MM.1S (cell line): ENCODE measurements at places on chromosomes 1 and 21.

DNA sequence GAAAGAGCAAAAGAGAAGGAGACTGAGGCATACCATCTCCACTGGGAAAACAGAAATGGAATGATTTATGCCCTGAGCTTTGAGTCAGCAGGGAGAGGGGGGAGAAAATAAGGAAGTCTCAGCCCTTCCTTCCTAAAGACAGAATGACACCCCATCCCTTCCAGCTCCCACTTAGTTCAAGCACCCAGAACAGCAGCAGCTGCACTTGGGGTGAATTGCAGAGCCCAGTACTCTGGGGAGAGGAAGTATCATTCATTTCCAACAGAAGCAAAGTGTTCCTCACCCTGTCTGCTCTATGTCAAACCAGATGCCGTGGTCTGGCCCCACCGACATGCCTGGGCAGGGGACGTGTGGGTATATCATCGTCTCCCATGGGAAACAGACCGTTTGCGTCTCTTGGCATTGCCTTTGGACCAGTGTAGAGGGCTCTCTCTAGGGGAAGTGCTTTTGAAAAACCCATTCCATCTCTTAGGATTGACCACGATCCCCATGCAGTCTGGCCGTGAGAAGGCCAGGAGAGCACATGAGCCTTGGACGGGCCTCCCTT, 1.1 kb upstream of the KCNJ15 start:
- DNase-seq: no peak

DNA sequence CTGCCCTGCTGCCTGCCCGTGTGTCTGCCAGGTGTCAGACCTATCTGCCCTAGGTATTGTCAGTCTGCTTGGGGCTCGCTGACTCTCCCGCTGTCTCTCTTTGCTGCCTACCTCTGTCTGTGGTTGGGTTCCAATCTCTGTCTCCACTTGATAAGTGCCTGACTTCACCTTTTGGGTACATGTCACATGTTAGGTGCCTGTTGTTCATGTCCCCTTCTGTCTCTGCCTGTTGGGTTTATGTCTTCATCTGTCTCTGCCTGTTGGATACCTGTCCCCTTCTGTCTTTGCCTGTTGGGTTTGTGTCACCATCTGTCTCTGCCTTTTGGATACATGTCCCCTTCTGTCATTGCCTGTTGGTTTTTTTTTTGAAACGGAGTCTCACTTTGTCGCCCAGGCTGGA, 14.6 kb downstream of the RPS6KA1 start:
- DNase-seq: no peak

DNA sequence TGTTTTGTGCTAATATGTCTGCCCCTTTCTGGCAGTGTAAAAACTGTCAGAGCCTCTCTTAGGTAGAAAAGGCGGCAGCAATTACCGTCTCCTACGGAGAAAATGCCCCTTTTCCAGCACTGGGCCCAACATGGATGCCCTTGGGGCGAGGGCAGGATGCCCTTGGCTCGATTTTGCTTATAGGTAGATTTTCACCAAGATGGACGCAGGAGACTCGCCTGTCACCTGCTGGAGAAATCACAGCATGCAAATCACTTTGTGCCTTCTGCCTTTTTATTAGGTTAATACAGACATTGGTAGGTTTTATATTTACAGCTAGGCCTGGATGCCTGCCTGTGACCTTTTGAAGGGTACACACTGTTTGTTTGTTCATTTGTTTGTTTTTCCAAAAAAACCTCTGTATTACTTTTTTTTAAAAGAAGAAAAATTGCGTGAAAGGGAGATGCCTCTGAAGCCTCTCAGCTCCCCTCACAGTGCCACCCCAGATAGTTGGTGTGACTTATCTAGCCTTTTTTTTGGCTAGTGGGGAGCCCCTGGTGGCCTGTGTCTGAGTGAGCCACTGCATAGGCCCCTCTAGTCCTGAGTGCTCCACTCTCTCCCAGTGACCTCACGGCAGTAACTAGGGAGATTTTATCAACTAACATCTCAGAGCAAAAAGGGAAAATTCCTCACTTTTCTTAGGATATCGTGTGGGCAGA, 2.5 kb downstream of the ATP1B1 start:
- no peak for DNase-seq

GRCh38 chr1:204680461-204680860, 5.1 kb downstream of the LRRN2 start:
- no peak for DNase-seq

DNA sequence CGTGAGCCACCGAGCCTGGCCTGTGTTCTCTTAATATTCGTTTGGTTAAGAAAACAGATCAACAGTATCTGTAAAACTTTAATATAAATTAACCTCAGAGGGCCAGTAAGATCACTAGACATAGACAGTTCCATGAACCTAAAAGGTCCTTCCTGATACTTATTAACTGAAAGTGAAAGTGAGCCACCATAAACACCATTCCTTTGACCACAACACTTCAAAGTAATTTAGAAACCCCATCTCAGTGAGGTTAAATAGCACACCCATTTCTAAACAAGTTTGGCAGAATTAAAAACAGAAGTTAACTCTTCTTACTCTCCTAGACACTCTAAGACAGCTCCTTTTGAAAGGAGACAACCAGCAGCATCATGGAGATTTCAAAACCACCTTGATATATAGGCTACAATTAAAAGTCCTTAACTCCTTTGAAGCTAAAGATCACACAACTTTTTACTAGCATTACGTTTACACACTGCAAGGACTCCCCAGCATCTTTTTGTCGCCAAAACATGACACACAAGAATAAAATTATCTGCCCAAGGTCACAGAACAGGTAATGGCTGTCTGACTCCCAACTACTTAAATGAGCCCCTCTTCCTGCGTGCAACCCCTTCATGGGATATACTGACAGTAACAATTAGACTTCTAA, 2.2 kb downstream of the RNF19B start:
- peak; percentile 80 for DNase-seq

DNA sequence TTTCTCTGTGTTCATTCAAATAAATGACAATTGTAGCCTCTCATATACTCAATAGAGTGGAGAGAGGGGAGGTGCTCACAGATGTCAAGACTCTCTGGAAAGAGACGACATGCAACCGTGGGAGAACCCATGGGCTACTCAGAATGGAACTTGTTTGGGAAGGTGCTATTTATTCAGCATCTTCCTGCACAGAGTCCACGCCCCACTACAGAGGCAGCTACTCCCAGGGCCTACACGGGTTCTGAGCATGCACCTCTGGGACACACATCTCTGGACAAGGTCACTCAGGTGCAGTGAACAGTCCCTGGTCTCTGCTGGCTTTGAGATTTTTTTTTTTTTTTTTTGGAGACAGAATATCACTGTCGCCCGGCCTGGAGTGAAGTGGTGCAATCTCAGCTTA, 64.1 kb downstream of the NID1 start:
- DNase-seq: no peak

DNA sequence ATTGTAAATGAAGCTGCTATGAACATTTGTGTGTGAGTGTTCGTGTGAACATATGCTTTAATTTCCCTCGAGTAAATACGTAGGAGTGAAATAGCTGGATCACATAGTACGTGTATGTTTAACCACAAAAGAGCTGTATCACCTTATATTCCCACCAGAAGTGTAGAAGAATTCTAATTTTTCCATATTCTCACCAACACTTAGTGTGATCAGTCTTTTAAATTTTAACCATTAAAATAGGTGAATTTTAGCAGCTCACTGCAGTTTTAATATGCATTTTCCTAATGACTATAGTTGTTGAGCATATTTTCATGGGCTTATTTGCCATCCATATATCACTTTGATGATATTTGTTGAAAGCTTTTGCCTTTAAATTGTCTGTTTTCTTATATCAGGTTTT, 741.2 kb downstream of the PTPRU start:
- DNase-seq: no peak

GRCh38 chr1:233107130-233107660, 156.8 kb downstream of the NTPCR start:
- no peak for DNase-seq

GRCh38 chr1:101165954-101166353, 70.9 kb upstream of the S1PR1 start:
- DNase-seq: no peak

DNA sequence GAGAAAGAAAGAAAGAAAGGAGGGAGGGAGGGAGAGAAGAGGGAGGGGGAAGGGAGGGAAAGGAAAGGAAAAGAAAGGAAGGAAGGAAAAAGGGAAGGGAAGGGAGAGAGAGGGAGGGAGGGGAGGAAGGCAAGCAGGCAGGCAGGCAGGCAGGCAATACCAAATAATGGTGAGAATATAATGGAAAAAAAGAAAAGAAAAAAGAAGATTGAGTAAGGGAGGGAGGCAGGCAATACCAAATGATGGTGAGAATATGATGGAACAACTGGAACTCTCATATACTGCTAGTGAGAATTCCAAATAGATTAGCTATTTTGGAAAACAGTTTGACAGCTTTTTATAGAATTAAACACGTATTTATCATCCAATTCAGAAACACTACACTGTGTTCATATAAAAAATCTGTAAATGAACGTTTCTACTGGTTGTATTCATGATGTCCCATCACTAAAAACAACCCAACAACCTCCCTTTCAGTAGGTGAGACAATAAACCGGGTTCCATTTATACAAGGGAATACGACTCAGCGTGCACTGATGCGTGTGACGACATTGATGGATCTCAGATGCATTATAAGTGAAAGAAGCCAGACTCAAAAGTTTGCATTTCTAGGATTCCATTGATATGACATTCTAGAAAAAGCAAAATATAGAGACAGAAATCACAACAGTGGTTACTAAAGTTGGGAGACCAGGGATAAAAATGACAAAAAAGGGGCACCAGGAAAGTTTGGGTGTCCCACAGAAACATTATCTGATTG, 226.4 kb downstream of the DSCAM start:
- DNase-seq: no peak

- no peak for DNase-seq
These were observed 1.4 kb downstream of the RNF207 start for GRCh38 chr1:6207075-6207885.
